Posterior vena cava (tissue), 2 donors: ENCODE measurements at places on chromosomes 1 and 21.

- DNase-seq: no peak
Observed at GRCh38 chr1:3003941-3004270, 17.4 kb upstream of the ACTRT2 start.

GRCh38 chr1:173861731-173862145 is 6.1 kb downstream of the GAS5 start:
- no peak for DNase-seq

DNA sequence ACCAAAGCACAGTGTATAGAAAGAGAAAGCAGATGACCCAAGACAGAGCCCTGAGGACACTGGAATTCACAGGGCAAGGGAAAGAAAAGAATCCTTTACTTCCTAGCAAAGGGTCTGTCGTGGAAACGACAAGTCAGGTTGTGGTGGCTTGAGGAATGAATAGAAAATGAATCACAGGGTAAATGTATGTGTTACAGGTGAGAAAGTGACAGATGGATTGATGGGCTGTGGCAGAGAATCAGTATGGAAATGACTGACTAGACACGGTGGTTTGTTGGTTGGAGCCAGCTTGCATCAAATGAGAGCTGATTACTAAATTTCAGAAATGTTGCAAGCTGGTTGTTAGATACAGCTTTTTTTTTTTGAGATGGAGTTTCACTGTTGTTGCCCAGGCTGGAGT is 46.9 kb downstream of the PTP4A2 start:
- DNase-seq: no peak

- no peak for DNase-seq
Observed at GRCh38 chr1:74271503-74271902, 36.3 kb downstream of the TNNI3K start.

DNA sequence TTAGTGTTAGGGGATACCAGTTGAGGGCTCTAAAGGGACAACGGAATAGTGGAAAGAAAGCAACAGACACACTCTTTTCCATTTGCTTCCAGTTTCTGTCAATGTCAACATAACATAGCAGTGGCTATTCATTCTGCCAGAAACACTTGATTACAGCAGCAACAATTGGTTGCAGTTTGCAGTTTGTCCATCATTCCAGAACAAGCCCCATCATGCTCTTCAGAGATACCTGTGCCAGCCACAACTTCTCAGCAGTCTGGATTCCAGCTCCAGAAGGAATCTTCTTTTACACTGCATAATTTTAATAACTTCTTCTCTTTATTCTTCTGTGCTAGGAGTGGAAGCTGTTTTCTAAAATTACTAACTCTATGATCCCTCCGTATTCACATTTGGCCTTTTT is 1521.4 kb downstream of the PLA2G4A start:
- no peak for DNase-seq

DNA sequence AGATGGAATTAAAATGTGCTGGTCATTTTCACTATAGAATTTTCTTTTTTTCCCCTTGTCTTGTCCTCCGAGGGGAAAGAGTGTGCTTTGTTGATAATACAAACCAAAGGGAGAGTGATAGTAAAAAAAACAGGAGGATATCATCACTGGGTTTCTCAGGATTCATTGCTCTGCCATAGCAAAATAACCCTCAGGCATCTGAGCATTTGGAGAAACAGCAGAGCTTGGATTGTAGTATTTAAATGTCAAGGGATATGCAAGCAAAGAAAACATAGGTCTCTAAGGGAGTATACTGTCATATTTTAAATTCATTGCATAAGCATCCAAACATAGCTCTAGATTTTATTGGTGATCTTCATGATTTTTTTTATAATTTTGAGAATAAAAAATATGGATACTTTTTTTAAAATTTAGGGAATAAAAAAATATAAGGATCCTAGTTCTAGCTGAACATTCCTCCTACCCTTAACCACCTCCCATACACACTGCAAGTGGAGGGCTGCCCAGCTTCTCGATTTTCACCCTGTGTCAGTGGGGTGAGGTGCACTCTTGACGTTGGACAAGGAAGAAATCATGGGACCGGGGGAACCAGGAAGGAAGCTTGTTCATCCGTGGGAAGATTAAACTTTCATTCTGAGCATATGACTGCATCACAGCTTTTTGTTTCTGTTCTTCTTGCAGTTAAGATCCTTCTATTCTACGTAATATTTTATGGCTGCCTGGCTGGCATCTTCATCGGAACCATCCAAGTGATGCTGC is 4.4 kb downstream of the ATP1B1 start:
- no peak for DNase-seq

GRCh38 chr1:183185941-183186490 is at the start of gene LAMC2:
TSS of gene LAMC2 (plus strand) at chr1:183186264. CDS start at chr1:183186353, 89 bp downstream.
- no peak for DNase-seq

GRCh38 chr21:29893687-29894086 is 46.1 kb downstream of the GRIK1 start:
- DNase-seq: no peak

- DNase-seq: peak; percentile 90
Observed at GRCh38 chr1:2044510-2045319, 5.5 kb upstream of the PRKCZ start.

GRCh38 chr1:42690477-42691156 is 8.4 kb downstream of the YBX1 start:
- DNase-seq: no peak
